ENCODE measurements at places on chromosomes 5 and 9.

DNA sequence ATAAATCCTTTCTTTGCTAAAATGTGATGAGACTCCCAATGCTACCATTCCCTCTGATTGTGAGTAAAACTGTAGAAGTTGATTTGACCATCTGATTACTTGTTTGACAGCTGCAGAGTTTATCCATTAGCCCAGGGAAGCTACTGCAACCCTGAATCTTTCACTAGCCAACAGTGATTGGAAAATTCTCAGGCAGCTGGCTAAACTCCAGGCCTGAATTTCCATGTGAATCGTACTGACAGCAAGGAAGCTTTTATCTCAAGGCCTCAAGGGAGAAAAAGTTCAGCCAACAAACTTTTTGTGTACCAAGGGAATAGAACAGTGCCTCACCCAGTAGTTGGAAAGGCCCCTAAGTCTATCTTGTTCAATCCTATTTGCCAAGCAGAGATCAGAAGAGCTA is 246.7 kb upstream of the TRPM3 start:
- no peak for DNase-seq

GRCh38 chr9:106797299-106797698 is 65.7 kb upstream of the ZNF462 start:
- DNase-seq = no peak

DNA sequence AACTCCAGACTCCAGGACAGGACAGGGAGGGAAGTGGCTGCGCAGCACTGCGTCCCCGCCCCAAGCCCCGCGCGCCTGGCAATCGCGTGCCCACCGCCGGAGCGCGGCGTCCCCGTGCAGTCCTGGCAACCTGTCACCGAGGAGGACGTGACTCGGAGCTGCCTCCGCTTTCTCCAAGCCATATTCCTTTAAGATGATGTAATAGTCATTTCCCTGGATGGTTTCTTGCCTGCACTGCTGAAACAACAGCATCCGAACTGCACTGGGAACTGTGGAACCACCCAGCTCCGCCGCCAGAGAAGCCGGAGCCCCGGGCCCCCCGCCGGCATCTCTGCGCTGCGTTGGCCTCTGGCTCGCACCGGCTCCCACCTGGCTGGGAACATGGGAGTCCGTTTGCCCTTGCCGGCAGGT is 34.5 kb downstream of the KCTD16 start:
- DNase-seq = no peak

DNA sequence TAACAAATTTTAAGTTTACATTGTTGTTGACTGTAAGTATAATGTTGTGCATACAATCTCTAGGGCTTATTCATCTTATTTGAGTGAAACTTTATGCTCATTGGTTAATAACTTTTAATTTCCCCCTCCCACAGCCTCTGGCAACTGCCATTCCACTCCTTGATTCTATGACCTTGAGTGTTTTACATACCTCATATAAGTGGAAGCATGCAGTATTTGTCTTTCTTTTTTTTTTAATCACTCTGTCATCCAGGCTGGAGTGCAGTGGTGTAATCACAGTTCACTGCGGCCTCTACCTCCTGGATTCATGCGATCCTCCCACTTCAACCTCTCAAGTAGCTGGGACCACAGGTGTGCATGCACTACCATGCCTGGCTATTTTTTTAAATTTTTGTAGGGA is 83.9 kb downstream of the KCTD16 start:
- no peak for DNase-seq

DNA sequence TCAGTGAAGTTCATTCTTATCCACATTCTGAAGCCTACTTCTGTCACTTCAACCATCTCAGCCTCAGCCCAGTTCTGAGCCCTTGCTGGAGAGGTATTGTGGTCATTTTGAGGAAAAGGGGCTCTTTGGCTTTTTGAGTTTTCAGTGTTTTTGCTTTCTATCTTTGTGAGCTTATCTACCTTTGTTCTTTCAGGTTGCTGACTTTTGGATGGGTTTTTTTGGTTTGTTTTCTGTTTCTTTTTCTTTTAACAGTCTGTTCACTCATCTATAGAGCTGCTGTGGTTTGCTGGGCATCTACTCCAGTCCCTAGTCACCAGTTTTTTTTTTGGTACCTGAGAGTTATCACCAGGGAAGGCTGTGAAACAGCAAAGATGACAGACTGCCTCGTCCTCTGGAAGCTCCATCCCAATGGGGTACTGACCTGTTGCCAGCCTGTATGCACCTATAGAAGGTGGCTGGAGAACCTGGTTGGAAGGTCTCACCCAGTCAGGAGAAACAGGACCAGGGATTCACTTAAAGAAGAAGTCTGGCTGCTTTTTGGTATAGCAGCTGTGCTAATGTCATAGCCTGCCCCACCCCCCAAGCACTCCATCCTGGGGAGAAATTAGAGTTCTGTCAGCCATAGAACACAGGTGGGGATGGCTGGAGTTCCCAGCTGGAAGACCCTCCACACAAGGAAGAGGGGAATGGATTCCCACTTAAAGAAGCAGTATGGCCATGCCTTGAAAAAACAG is 138.6 kb upstream of the TSLP start:
- no peak for DNase-seq

- no peak for DNase-seq
Measured at GRCh38 chr5:83641946-83642345, 78.7 kb downstream of the HAPLN1 start.
